Right renal pelvis (tissue), 4 donors: ENCODE measurements at places on chromosomes 5 and 9. TPM values are rescaled to one million over a fixed set of nuclear protein-coding genes. Genes with fewer than 3 reads are reported as not detected.

DNA sequence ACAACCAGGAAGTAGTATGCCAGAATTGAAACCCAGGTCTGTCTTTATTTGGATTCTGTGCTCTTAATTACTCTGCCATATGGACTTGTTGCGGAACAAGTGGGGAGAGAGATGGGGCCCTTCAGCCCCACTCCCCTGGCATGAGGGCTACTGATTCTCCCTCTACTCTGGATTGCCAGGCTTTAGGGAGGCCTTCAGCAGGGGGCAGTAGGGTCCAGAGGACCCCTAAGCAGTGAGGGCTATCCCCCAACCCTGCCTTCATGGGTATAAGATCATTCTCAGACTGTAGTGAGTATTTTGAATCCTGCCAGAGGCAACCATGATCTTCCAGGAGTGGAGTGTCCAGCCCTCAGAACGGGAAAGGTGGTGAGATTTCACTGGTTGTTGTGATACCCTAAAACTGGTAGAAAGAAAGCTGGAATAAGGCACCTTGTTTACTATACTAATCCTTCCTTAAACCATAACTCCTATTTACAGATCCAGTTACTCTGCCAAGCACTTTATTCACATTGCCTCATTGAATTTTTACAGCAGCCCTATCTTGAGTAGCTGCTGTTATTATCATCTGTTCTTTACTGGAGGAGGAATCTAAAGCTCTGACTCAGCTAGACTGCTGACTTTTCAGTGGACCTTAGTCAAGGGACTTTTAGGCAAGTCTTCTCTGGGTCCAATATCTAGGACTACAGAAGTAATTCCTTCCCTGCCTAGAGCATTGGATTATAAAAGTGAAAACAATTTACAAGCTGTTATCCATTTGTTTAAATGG lies 31.3 kb upstream of the LARP1 start:
- no peak for DNase-seq

GRCh38 chr5:171579976-171580411 lies 160.5 kb downstream of the FGF18 start:
- DNase-seq, result no peak

GRCh38 chr5:20678386-20678785 lies 690.4 kb upstream of the CDH18 start:
- DNase-seq, result no peak

- no peak for DNase-seq
These were observed 122.2 kb downstream of the LHX2 start for GRCh38 chr9:124133727-124134126.

DNA sequence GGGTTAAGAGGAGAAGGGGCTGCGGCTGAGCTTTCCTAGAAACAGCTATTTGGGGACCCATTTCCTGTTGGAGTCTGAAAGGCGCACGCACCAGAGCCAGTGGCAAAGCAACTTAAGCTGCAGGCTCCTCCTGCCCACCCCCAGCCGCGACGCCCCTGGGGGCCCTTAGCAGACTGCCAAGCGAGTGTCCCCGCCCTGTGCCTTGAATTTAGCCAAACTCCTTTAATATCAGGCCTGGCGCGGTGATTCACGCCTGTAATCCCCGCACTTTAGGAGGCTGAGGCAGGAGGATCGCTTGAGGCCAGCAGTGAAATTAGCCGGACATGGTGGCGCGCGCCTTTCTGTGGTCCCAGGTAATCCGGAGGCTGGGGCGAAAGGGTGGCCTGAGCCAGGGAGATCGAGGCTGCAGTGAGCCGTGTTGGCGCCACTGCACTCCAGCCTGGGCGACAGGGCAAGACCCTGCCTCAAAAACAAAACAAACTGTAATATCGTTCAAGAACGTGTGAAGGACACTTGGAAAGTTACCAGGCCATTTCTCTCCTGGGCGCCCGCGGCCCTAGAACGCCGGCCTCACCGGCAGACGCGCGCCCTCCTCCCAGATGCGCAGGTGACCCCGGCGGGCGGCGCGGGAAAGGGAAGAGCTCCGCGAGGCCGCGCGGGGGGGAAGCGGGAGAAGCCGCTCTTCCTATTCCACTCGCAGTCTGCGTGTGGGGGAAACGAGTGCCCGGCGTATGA lies 1.0 kb upstream of the F2R start:
- no peak for DNase-seq

GRCh38 chr9:129624168-129624759 lies 1.7 kb upstream of the NTMT1 start:
- no peak for DNase-seq

- no peak for DNase-seq
These were observed 1461.2 kb downstream of the MAT2B start for GRCh38 chr5:164966611-164967010.

DNA sequence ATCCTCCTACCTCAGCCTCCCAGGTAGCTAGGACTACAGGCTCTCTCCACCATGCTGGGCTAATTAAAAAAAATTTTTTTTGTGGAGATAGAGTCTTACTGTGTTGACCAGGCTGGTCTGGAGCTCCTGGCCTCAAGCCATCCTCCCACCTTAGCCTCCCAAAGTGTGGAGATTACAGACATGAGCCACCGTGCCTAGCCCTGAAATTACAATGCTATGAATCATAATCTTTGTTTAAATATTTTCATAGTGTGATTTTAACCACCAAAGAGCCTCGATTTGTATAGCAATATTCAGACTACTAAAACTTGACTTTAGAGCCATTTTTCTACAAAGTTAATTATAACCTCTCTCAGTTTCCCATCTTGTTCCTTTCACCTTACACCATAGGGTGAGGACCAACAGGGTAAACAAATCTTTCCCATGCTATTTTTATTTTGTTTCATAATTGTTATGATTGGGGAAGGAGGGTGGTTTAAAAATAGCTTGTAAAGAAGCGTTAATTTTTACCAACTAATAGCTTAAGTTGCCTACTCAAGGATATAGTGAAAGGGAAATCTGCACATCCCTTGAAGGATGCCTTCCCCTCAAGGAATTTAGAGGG lies 32.7 kb downstream of the UBE2D2 start:
- no peak for DNase-seq

DNA sequence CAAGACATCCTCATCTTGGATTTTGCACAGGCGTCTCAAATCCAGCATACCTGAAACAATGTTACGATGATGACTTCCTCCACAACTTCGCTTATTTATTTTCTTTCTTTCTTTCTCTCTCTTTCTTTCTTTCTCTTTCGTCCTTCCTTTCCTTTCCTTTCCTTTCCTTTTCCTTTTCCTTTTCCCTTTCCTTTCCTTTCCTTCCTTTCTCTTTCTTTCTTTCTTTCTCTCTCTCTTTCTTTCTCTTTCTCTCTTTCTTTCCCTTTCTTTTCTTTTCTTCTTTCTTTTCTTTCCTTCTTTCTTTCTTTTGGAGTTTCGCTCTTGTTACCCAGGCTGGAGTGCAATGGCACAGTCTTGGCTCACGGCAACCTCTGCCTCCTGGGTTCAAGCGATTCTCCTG lies 20.1 kb downstream of the NDUFS4 start:
- DNase-seq, result no peak

- peak; percentile 0 for DNase-seq
These were observed 414.3 kb downstream of the ANXA1 start for GRCh38 chr9:73565833-73566465.

DNA sequence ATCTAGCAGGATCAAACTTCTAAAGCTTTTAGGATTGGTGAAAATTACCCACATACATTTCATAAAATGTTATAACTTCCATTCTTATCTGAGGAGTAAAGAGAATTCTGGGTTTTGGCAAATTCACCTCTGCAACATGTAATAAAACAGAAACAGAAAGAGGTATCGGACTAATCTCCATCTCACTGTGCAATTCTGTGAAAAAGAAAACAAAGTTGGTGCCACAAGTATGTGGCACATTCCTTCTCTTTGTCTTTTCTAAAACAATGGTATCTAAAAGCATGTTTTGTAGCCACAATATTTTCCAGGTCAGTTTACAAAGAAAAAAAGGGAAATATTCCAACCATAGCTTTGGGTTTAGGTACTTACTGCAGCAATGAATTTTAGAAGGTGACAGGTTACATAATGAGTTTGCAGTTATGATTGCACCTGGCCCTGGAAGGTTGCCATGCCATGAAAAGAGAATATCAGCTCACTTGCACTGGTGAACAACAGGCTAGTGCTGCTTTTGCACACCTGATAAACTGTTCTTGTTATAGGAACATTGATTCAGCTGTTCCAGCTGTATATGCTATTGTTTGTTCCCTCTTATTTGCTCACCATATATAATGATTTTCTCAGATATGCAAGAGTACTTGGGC lies 491.3 kb upstream of the MEF2C start:
- DNase-seq, result no peak

GRCh38 chr5:159899067-159900049 lies 16.9 kb upstream of the ADRA1B start:
- DNase-seq, result no peak

DNA sequence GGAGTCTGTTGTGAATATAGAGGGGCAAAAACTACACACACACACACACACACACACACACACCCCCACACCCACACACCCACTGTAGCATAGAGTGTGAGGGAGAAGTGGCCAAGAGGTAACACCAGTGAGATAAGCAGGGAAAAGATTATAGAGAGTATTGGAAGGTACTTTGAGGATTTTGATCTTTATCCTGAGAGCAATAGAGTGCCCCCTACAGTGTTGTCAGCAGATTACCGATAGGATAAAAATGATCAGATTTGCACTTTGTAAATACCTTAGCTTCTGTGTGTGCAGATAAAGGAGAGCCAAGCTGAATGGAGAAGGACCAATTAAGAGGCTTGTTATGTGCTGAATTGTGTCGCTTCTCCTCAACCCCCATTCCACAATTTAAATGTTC lies 32.3 kb downstream of the ERCC6L2 start:
- no peak for DNase-seq

- DNase-seq, result no peak
These were observed 76.8 kb downstream of the MACROH2A1 start for GRCh38 chr5:135322271-135322670.

DNA sequence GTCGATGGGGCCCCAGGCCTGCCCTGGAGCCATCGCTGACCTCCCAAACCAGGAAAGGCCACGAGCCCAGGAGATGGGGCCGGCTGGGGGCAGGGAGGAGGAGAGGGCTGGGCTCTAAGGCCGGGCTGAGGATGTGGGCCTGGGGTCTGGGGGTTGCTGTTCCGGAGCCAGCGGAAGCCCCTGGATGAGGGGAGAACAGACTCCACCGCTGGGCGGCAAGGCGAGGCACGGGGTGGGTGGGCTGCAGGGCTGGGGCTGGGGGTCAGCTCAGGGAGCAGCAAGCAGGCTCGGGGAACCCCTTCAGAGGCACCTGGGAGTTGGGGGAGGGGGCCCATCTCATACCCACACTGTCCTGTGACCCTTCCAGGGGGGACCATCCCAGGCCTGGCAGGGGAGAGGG lies 11.7 kb downstream of the LCN12 start:
- no peak for DNase-seq

GRCh38 chr5:69341520-69342161 lies 9.0 kb upstream of the CCDC125 start:
- DNase-seq, result no peak

DNA sequence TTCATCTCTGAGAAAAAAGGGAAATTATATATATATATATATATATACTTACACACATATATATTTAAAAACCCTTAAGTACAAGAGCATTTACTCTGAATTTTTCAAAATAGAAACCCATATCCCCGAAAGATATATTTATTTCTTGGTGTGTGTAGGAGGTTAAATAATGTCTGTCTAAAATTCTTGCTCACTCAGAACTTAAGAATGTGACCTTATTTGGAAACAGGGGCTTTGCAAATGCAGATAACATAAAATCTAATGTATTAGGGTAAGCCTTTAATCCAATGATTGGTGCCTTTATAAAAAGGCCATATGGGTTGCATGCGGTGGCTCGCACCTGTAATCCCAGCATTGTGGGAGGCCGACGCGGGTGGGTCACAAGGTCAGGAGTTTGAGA lies 517.3 kb upstream of the TLE4 start:
- DNase-seq, result no peak

DNA sequence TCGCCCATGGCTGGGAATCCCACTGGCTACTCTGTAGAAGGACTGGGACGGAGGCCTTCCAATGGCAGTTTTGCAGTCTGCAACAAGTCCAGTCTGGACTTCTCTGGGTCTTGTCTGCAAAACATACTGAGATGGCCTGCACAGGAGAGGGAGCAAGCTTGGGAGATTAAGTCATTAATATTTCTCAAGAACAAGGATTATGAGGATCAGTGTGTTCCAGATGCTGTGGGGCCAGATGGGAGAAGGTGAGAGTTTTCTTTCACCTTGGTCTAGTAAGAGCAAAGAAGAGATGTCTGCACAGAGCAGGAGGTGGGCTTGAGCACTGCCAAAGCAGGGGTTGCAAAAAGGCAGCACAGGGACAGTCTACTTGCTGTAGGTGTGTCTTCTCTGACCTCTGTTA lies at the start of gene PDE6A:
PDE6A (minus strand) TSS at position 128 of the 400 bp plus-strand sequence; CDS start at position 8, 120 bp downstream.
- no peak for DNase-seq

GRCh38 chr9:105510024-105510423 lies 47.9 kb upstream of the FKTN start:
- DNase-seq, result no peak

DNA sequence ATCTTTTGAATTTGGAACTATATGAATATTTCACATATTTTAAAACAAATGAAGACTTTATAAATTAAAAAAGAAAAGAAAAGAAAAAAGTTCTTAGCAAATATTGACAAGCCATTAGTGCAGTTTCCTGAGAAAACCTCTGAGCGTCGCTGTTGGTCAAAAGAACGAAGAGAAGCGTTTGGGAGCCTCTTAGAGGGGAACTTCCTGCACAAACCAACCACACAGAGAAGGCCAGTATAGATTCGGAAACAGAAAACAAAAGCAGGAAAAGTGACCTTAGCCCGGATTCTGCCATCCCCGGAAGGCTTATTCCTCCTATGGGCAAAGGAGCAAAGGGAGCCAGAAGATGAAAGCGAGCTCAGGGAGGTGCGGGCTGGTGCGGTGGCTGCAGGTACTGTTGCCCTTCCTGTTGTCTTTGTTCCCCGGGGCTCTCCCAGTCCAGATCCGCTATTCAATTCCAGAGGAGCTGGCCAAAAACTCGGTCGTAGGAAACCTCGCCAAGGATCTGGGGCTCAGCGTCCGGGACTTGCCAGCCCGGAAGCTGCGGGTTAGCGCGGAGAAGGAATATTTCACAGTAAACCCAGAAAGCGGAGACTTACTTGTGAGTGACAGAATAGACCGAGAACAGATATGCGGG lies at the start of gene PCDHGB2:
PCDHGB2 (plus strand) TSS at position 205 of the 637 bp plus-strand sequence; CDS start at position 347, 142 bp downstream.
- DNase-seq, result no peak

- DNase-seq, result no peak
These were observed 109.4 kb downstream of the PSD2 start for GRCh38 chr5:139904816-139905661.

- DNase-seq, result no peak
These were observed 87.0 kb upstream of the TNC start for GRCh38 chr9:115204904-115205453.

DNA sequence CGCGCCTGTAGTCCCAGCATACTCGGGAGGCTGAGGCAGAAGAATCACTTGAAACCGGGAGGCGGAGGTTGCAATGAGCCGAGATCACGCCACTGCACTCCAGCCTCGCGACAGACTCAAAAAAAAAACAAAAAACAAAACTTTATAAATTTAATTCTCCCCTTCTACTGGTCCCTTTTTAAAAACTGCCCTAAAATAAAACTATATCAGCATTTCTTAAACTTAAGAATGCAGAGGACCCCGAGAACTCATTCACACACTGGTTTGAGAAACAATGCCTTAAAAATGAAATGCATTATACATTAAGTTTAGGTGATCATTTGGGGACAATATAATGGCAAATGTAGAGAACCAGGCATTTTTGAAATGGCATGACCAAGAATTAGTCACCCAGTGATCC lies 2.3 kb downstream of the C5orf15 start:
- DNase-seq, result no peak

IL5 gene
- not detected for polyA plus RNA-seq

SCGB3A2 gene
- 2.2 TPM for polyA plus RNA-seq

PGM5 gene
- 48.1 TPM for polyA plus RNA-seq

ARL14EPL gene
- not detected for polyA plus RNA-seq

EPB41L4A gene
- 28.0 TPM for polyA plus RNA-seq

GLRA1 gene
- polyA plus RNA-seq, result 0.10 TPM

PRDM9 gene
- polyA plus RNA-seq, result not detected

GPR150 gene
- not detected for polyA plus RNA-seq
